ENCODE measurements at places on chromosomes 4 and X. TPM values are rescaled to one million over a fixed set of nuclear protein-coding genes. Genes with fewer than 3 reads are reported as not detected.

GRCh38 chr4:8248091-8248490 is 21.5 kb upstream of the HTRA3 start:
- H3K36me3 ChIP-seq, result no peaks in the 10 kb centered on the region
- no peaks in the 10 kb centered on the region for H3K4me1 ChIP-seq
- no peak overlapping the region for H3K27ac ChIP-seq
- no peak overlapping the region for H3K4me3 ChIP-seq

GRCh38 chrX:113962343-113962742 is 621.5 kb upstream of the HTR2C start:
- H3K4me3 ChIP-seq, result no peak overlapping the region
- H3K36me3 ChIP-seq, result no peaks in the 10 kb centered on the region
- DNase-seq, result no peak

GRCh38 chr4:125948021-125948420 is 633.3 kb downstream of the FAT4 start:
- no peak for DNase-seq
- no peaks in the 10 kb centered on the region for H3K27me3 ChIP-seq
- H3K36me3 ChIP-seq, result no peaks in the 10 kb centered on the region
- no peak overlapping the region for H3K4me3 ChIP-seq

DNA sequence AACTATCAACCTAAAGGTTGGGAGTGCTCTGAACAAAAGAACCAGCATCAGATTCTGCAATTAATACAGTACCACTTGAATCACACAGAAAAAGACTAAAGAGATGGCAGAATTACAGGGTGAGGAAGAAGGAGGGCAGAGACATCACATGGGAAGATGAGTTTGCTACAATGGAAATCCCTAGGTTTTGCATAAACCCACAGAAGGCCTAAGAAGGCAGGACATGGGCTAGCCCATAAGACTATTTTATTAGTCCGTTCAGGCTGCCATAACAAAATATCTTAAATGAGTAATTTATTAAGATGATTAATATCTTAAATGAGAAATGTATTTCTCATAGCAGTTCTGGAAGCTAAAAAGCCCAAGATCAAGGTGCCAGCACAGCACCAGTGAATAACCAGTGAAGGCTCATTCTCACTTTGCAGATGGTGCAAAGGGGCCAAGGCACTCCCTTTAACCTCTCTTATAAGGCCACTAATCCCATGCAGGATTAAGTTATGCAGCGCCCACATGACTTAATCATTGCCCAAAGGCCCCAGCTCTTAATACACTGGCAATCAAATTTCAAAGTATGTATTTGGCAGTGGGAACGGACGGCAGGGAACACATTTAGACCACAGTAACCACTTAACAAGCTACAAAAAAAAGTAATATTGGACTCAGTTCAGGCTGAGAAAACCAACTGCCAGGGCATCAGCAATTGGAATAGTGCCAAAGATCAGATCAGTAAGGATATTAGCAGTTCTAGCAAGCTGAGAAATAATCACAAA is 47.6 kb upstream of the NEUROG2 start:
- no peaks in the 10 kb centered on the region for H3K36me3 ChIP-seq
- H3K27ac ChIP-seq, result no peak overlapping the region
- no peaks in the 10 kb centered on the region for H3K27me3 ChIP-seq
- no peak overlapping the region for H3K4me3 ChIP-seq
- H3K4me1 ChIP-seq, result no peaks in the 10 kb centered on the region

DNA sequence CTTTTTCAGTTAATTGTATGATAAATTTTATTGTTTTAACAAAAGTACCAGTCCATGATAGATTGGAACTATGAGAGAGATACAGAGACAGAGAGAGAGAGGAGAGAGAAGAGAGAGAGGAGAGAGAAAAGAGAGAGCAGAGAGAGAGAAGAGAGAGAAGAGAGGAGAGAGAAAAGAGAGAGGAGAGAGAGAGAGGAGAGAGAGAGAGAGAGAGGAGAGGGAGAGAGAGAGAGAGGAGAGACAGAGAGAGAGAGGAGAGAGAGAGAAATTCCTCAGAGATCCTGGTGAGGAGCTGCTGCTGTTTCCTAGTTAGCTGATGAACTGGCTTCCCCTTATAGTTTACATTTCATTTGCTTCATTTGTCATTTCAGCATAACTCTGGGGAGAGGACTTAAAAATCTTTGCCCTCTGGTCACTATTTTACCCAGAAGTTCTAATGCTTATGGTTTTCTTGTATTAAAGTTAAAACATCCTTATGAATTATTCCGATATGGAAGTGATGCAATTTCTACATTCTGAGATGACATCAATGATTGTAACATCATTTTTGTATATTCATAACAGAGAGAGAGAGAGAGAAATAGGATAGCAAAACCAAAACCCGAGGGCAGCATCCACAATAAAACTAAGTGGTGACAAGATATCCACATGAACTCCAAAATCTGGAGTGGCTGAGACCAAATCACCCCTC is 10.8 kb downstream of the CTAG1A start:
- H3K36me3 ChIP-seq, result no peaks in the 10 kb centered on the region
- DNase-seq, result no peak
- H3K27me3 ChIP-seq, result peaks cover 28% of the 10 kb centered on the region
- H3K4me3 ChIP-seq, result no peak overlapping the region
- H3K4me1 ChIP-seq, result peaks cover 27% of the 10 kb centered on the region

DNA sequence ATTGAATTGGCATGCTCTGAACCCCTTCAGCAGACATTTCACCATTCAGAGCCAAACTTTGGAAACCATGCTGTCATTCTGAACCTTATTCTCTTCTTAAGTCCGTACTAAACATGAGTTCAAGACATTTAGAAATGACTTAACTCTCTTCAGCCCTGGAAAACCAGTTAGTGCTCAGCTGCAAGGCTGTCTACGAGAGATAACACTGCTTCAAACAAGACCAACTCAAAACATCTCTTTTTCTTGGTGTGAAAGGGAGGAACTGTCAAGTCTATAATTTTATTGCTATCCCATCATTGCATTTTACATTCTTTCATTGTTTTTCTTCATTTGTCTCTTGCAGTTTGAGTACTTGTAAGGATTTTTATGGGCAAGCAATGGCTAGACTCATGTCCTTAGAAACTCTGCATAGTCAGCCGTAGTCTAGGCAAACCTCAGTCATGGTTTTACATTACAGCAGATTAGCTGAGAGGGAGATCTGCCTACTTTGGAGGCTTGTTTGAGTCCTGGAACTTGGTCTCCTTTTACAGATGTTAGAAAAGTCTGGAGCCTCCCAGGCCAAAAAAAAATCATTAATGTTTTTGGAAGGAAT is 120.6 kb upstream of the JADE1 start:
- H3K4me3 ChIP-seq, result no peak overlapping the region
- DNase-seq, result no peak
- H3K27me3 ChIP-seq, result no peaks in the 10 kb centered on the region

Gene TREX2
- 0.58 TPM for total RNA-seq

Gene PLS3
- total RNA-seq, result 212 TPM

Gene SPACA5
- not detected for total RNA-seq

Measured in HFFc6 (cell line).